ENCODE measurements at places on chromosomes 16 and 17. TPM values are rescaled to one million over a fixed set of nuclear protein-coding genes. Genes with fewer than 3 reads are reported as not detected.

The CEP20 gene
- 35.8 TPM for total RNA-seq

The MLKL gene
- 8.7 TPM for total RNA-seq

The CD300E gene
- not detected for total RNA-seq

The LGALS9 gene
- total RNA-seq: 2.3 TPM

The CES4A gene
- 1.9 TPM for total RNA-seq

The HSPB9 gene
- total RNA-seq: not detected

The SLFN12L gene
- not detected for total RNA-seq

The TBX4 gene
- not detected for total RNA-seq

The CASKIN2 gene
- 9.5 TPM for total RNA-seq

The HSD11B2 gene
- not detected for total RNA-seq

The CRISPLD2 gene
- 44.0 TPM for total RNA-seq

The SLC16A3 gene
- 131 TPM for total RNA-seq

The CFAP97D1 gene
- total RNA-seq: not detected

The RNF157 gene
- 10.0 TPM for total RNA-seq

The PPM1E gene
- under 0.01 TPM for total RNA-seq

The SEPTIN1 gene
- not detected for total RNA-seq

The GPT2 gene
- 13.5 TPM for total RNA-seq

The GRAP gene
- not detected for total RNA-seq

The KRT17 gene
- total RNA-seq: 6.1 TPM

The TEDC2 gene
- total RNA-seq: 6.9 TPM

The HEATR3 gene
- total RNA-seq: 31.2 TPM

The CDK10 gene
- total RNA-seq: 51.0 TPM

The GAST gene
- total RNA-seq: not detected

The SPSB3 gene
- total RNA-seq: 25.5 TPM

The BAIAP3 gene
- 0.32 TPM for total RNA-seq

The WNT9B gene
- under 0.01 TPM for total RNA-seq

The MEIOB gene
- total RNA-seq: under 0.01 TPM

The ACSM2B gene
- not detected for total RNA-seq

The CD300LB gene
- not detected for total RNA-seq

The ITGB3 gene
- total RNA-seq: 95.0 TPM

The ANKRD40CL gene
- total RNA-seq: not detected

The KRTAP3-2 gene
- not detected for total RNA-seq

The MT1H gene
- total RNA-seq: not detected
